ENCODE measurements at places on chromosomes 5 and 9.

GRCh38 chr5:95191330-95191729 is 93.6 kb downstream of the MCTP1 start:
- no peak for DNase-seq

DNA sequence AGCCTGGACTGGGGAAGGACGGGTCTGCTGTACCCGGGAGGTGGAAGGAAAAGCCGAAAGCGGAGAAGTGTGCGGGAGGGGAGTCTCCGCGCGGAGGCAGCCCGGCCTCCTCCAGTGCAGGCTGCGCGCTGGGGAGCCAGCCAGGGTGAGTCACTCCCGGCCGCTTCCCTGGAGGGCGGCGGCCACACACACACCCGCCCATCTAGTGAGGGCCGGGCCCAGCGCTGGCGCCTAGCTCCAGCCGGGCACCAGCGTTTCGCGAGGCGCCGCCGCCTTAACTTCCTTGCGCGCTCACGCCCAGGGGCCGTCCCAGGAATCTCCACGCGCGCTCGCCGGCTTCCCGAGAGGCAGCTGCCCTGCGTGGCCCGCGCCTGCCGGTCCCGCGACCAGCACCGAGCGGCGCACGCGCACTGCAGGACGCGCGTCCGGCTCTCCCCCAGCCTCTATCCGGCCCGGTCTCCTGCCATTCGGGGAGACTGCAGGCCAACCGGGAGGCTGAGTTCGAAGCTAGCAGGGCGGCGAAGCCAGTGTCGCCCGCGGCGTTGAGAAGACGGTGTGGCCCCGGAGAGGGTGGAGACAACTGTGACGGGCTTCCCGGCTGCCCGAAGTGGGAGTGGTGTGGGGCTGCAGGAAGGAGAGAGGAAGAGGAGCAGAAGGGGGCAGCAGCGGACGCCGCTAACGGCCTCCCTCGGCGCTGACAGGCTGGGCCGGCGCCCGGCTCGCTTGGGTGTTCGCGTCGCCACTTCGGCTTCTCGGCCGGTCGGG is at the start of gene JAK2:
Gene JAK2 (plus strand): TSS at position 652 of the 765 bp plus-strand sequence. CDS start 36,716 bp downstream, outside the sequence.
- DNase-seq = peak; percentile 57

DNA sequence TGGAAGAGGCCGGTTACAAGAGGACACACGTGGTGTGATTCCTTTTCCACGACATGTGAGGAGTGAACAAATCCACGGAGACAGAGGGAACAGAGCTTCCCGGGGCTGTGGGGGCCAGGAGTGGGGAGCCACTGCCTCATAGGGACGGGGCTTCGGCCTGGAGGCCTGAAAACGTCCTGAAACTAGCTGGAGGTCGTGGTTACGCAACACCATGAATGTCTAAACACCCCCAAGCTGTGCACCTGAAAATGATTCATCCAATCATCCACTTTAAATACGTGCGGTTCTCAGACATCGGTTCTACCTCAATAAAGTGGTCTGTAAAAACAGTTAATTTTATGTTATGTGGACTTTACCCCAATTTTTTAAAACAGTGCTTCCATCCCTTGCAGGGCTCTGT is 65.3 kb upstream of the PPP1R26 start:
- no peak for DNase-seq

GRCh38 chr5:180313677-180314505 is 22.0 kb upstream of the MAPK9 start:
- DNase-seq = no peak

DNA sequence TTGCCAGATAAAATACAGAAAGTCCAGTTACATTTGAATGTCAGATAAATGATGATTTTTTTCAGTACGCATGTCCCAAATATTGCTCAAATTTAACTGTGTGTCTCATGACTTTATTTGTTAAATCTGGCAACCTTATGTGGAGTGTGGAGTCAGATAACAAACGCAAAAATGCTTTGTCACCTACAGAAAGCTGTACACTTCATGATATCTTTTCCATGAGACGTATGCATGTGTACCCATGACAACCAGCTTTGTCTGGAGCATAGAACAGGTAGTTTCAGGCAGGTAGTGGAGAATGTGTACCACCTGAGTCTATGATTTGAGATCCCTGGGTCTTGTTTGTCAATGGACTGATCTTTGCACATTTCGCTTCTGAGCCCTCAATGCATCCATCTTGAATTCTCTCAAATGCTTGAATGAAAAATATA is 105.5 kb upstream of the CPEB4 start:
- no peak for DNase-seq

DNA sequence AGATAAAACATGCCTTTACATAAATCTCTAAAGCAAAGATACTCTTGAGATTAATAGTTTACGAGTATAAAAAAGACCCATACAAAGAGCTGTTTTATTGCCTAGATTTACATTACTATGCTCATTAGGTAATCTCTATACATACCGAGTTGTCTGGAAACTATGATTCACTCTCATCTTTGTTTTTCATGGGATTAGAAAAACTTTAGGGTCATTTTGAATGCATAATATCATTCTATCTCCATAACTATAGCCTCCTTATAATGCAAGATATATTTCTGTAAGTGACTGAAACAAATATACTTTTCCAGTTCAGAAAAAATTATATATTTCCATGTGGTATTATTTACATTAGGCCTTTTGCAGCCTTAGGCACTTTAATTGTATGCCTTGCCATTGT is 1088.7 kb upstream of the ARRDC3 start:
- no peak for DNase-seq

DNA sequence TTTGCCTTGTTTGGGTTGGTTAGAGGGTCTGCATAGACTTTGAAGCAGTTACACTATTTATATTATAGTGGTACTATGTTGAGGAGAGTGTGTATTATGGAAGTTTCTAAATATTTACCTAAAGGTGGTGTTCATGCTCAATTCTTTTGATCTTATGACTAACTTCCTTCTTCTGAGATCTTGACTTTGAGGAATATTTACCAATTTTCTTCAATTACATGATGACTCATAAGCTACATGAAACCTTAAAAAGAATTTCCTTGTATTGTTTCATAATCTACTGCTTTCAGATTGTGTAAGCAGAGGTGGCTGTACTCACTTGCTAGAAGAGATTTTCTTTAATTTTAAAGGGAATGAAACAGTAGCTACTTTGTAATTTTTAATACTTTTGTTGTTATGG is 276.1 kb downstream of the TAF11L14 start:
- no peak for DNase-seq

- no peak for DNase-seq
Measured at GRCh38 chr9:98610211-98610610, 98.5 kb downstream of the GABBR2 start.

- no peak for DNase-seq
Measured at GRCh38 chr5:148805326-148806290, 20.8 kb upstream of the ADRB2 start.

- DNase-seq = no peak
Measured at GRCh38 chr5:94857111-94857510, 238.6 kb downstream of the SLF1 start.

- no peak for DNase-seq
Measured at GRCh38 chr5:88470745-88471144, 202.1 kb upstream of the TMEM161B start.

DNA sequence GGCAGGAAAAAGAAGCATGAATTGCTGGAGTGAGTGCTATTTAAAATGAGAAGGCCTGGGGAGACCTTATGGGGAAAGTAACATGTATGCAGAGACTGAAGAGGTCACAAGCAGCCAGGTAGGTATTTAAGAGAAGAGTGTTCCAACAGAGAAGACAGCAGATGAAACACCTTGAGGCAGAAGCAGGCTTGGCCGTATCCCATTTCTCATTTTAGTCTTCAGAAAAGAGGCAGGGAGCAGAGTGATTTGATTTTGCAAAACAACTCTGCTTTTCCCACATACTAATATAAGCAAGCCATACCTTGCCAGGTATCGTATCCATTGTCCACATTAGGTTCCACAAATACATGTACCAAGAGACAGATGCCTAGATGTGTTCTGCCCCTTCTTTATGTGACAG is 244.3 kb downstream of the ASTN2 start:
- no peak for DNase-seq
